ENCODE measurements at places on chromosomes 7 and 10. TPM values are rescaled to one million over a fixed set of nuclear protein-coding genes. Genes with fewer than 3 reads are reported as not detected.

The SPDYE11 gene
- total RNA-seq: not detected

- no peak for DNase-seq
Observed at GRCh38 chr7:93592588-93593266, 18.2 kb upstream of the CALCR start.

DNA sequence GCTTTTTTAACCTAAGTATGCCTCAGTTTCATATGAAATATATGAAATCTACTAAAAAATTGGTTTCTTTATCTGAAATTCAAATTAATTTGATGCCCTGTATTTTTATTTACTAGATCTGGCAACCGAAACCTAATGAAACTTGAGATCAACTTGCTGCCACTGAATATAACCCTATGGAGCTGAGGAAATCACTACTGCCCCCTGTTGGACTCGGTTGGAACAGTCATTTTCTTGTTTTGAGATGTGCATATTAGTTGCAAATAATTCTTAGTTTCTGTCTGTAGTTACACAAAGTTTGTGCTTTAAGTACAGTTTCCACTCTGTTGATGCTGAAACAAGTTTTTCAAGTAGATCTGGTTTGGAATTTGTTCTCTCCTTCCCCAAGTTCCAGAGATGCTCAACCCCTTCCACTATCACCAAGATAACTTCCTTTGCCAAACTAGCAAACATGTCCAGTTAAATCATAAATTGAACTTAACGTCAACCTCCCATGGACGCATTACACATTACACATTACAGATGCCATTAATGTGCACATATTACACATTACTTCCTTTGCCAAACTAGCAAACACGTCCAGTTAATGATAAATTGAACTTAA lies 22.2 kb upstream of the EXOC4 start:
- peak; percentile 18 for DNase-seq

GRCh38 chr7:114793155-114793845 lies 128.6 kb upstream of the MDFIC start:
- DNase-seq: no peak

GRCh38 chr7:152108359-152108758 lies 82.9 kb downstream of the GALNT11 start:
- no peak for DNase-seq

The DNMBP gene
- total RNA-seq: 6.0 TPM

DNA sequence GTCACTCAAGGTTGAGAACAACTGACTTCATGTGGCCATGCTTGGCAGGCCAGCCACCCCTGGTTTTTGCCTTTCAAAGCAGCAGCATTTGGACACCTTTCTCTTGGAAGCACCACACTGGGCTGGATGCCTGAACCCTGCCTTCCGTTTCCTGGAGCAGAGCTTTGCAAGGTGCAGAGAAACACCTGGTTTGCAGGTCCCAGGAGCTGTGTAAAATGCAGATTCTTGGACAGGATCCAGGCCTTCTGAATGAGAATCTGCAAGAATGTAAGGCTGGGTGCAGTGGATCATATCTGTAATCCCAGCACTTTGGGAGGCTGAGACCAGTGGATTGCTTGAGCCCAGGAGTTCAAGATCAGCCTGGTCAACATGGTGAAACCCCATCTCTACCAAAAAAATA lies 18.0 kb upstream of the DUSP5 start:
- DNase-seq: no peak

The CLRN3 gene
- not detected for total RNA-seq

DNA sequence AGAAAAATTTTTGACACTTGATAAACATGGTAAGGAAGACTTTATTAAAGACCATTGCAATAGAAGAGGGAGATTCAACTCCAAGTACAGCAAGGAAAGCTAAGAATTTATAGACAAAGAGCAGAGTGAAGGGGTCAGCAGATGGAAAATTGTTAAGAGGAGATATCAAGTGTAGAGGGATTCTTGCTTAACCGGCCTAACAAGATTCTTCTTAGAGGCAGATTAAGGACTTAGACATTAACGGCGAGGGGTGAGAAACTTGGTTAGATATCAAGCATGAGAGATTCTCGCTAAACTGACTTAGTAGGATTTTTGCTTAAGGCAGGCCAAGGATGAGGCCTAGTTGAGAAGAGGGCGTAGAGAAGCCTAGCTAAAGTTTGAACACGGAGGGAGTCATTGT lies 76.0 kb downstream of the ITGB1 start:
- no peak for DNase-seq

DNA sequence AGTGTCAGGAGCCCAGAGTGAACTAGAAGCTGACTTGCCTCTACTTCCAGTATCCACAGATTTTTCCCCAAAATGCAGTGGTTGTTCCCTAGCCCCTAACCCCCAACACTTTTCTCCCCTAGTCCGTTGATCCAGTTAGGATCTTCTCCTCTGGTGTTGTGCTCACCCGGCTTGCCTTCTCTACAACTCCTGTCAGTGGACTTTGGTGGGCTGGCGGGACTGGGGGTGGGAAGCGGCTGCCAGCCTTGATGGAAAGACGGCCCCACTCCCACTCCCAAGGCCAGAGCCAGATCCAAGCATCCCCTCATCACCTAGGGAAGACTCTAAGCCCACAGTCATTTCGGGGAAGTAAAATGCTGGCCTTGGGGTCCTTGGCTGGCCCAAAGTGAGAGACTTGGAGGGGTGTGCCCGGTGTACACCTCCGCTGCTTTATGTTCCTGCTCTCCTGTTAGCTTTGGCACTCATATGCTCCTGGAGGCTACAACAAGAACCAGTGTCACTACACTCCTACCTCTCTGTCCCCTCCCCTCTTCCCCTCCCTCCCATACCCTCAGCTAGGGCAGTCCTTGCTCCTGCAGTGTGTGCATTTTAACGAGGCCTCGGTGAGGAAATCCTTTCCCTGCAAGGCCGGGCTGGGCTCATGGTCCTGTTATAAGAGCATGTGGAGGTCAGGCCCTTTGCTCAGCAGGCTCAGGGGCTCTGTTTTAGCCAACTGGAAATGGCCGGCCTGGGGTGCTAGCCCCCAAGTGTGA lies 930 bp upstream of the HOXA10 start:
- DNase-seq: peak; percentile 79

- DNase-seq: no peak
Observed at GRCh38 chr10:44132361-44133289, 252.3 kb downstream of the CXCL12 start.

GRCh38 chr10:100987685-100988049 lies 324 bp downstream of the TWNK start:
- no peak for DNase-seq

- peak; percentile 53 for DNase-seq
Observed at GRCh38 chr10:71339796-71340589, 20.9 kb downstream of the SLC29A3 start.

DNA sequence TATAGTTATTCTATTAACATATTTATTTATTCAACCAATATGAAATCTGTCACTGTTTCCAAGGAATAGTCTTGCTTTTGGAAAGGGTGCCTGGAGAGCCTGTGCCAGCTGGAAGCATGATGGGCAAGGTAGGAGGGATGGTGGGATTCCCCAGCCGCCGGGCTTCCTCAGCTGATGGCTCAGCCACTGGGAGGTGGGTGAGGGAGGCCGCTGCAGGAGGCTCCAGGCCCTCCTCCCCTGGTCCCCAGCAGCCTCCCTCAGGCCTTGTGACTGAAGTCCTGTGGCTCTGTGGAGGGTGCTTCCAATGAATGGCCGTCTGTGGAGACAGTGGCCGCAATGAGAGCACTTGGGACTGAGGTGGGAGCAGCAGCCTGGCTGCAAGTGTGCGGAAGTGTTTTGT lies 27.0 kb downstream of the SPAG6 start:
- no peak for DNase-seq

GRCh38 chr7:28750981-28751380 lies 207.1 kb downstream of the TRIL start:
- no peak for DNase-seq

The SCIN gene
- total RNA-seq: 18.8 TPM

Data from Caki2 (cell line).